ENCODE measurements at places on chromosomes 4 and X. TPM values are rescaled to one million over a fixed set of nuclear protein-coding genes. Genes with fewer than 3 reads are reported as not detected.

GRCh38 chr4:84582988-84583875 is at the start of gene CDS1:
TSS of gene CDS1 (plus strand) at chr4:84583127. CDS start at chr4:84583402, 275 bp downstream.
- peaks cover 15% of the 10 kb centered on the region for H3K4me1 ChIP-seq
- no peaks in the 10 kb centered on the region for H3K36me3 ChIP-seq
- H3K27ac ChIP-seq = peak within 1 kb of the TSS; percentile 32
- peak within 1 kb of the TSS; percentile 68 for H3K4me3 ChIP-seq

GRCh38 chr4:157095716-157096115 is 19.8 kb downstream of the GLRB start:
- no peak for DNase-seq
- H3K27me3 ChIP-seq = no peaks in the 10 kb centered on the region
- H3K27ac ChIP-seq = no peak overlapping the region

DNA sequence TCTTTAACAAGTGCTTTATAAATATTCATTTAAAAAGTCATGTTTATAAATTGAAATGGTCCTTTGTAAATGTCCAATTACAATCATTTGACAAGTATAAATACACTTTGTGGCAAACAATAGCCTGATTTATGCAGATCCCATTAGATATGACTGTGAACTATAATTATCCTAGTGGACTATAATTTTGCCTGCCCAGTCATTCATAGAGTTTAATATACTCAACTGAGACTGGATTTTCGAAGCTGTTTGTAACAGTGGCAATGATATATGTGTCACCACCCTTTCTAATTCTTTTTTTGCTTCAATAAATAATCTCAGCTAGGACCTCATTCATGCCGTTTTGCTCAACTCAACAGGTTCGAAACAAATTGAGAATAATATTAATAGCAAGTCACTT is 732.0 kb downstream of the PCDH18 start:
- no peak overlapping the region for H3K4me3 ChIP-seq
- DNase-seq = no peak
- no peak overlapping the region for H3K27ac ChIP-seq
- no peaks in the 10 kb centered on the region for H3K36me3 ChIP-seq
- H3K4me1 ChIP-seq = no peaks in the 10 kb centered on the region

DNA sequence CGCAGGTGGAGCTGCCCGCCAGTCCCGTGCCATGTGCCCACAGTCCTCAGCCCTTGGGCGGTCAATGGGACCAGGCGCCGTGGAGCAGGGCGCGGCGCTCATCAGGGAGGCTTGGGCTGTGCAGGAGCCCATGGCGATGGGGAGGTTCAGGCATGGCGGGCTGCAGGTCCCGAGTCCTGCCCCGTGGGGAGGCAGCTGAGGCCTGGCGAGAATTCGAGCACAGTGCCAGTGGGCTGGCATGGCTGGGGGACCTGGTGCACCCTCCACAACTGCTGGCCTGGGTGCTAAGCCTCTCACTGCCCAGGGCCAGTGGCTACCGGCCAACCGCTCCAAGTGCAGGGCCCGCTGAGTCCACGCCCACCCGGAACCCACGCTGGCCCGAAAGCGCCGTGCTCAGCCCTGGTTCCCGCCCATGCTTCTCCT is 646.5 kb downstream of the GABRG1 start:
- H3K36me3 ChIP-seq = no peaks in the 10 kb centered on the region
- H3K27me3 ChIP-seq = no peaks in the 10 kb centered on the region
- no peak overlapping the region for H3K4me3 ChIP-seq
- no peak for DNase-seq

DNA sequence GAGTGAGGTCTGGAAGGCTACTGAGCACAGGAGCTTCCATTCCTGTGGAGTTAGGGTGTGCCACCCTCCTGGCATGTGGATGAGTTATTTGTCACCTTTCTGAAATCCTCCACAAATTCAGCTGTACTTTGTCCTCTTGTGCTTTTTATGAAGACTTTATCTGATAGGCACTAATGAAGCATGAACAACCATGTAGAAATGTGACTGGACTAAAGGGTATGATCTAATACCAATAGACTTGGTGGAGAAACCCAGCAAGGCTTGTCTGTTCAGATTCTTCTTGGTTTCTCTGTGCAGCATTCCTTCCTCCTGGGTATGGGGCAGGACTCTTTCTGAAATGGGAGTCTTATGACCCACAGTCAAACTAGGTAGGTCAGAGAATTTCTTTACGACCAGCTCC is 9.6 kb downstream of the NBDY start:
- H3K27me3 ChIP-seq = no peaks in the 10 kb centered on the region
- H3K4me1 ChIP-seq = peaks cover 35% of the 10 kb centered on the region
- H3K4me3 ChIP-seq = no peak overlapping the region

DNA sequence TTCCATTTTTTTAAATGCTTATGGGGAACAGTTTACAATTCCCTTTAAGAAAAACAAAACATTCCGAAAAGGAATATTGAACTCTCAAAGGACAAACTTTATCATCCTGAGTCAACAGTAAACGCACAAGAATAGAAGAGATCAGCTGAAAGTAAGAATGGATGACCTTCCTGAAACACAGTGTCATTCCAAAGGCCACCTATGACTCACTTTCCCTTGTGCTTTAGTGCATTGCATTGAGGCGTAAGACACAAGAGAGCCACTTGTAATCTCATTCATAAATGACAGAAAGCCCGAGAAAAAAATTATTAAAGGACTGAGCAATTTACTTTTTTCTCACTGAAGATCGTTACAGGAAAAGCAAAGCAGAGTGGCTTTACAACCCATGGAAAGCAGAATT is 1062.4 kb upstream of the DIAPH2 start:
- H3K27me3 ChIP-seq = no peaks in the 10 kb centered on the region
- DNase-seq = no peak
- no peak overlapping the region for H3K27ac ChIP-seq
- H3K4me1 ChIP-seq = no peaks in the 10 kb centered on the region

DNA sequence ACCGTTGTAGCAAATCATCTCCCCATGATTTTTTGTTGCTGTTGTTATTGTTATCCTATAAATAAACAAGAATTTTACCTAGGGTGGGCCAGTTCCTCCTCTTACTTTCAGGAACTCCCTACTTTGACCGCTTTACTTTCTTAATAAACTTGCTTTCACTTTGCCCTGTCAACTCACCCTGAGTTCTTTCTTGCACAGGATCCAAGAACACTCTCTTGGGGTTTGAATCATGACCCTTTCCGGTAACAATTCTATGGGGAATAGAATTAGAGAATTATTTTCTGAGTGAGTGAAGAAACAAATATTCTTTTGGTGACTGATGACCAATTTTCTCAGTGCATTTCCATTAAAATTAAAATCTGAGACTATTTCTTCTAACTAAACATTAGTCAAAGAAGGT is 584.0 kb upstream of the TENM3 start:
- H3K27ac ChIP-seq = no peak overlapping the region
- no peaks in the 10 kb centered on the region for H3K36me3 ChIP-seq
- DNase-seq = no peak
- no peak overlapping the region for H3K4me3 ChIP-seq
- no peaks in the 10 kb centered on the region for H3K27me3 ChIP-seq

DNA sequence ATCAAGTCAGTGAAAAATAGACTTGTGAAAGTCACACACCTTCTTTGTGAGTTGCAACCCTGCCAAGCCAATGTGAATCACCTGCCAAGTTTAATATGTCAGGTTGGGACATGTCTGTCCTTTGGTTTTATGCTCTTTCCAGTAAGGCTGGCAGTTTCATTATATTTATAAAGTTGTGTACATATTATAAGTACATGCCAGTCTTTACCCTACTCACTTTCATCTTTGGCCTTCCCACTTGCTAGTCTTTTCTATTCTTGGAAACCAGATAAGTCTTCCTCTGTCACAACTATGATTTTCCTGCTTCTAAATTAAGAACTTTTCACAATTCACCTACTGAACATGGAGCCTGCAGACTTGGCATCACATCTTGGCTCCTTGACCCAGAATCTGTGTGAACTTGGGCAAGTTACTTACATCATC is 680.7 kb upstream of the BOD1L1 start:
- H3K27me3 ChIP-seq = no peaks in the 10 kb centered on the region
- H3K27ac ChIP-seq = no peak overlapping the region
- H3K4me3 ChIP-seq = no peak overlapping the region
- no peaks in the 10 kb centered on the region for H3K36me3 ChIP-seq

- no peak overlapping the region for H3K4me3 ChIP-seq
- DNase-seq = no peak
- H3K4me1 ChIP-seq = no peaks in the 10 kb centered on the region
- H3K27ac ChIP-seq = no peak overlapping the region
Measured at GRCh38 chr4:137267024-137267423, 265.3 kb downstream of the PCDH18 start.

GRCh38 chrX:48939524-48940228 is 17.7 kb downstream of the OTUD5 start:
- peak overlapping the region; percentile 96 for H3K27ac ChIP-seq
- no peak for DNase-seq
- peaks cover 87% of the 10 kb centered on the region for H3K4me1 ChIP-seq
- H3K4me3 ChIP-seq = peak overlapping the region; percentile 64
- H3K36me3 ChIP-seq = peaks cover 71% of the 10 kb centered on the region

GRCh38 chr4:173489514-173489913 is 40.5 kb downstream of the HAND2 start:
- no peak for DNase-seq
- H3K27ac ChIP-seq = no peak overlapping the region
- H3K27me3 ChIP-seq = peaks cover 14% of the 10 kb centered on the region
- no peak overlapping the region for H3K4me3 ChIP-seq
- H3K36me3 ChIP-seq = no peaks in the 10 kb centered on the region

DNA sequence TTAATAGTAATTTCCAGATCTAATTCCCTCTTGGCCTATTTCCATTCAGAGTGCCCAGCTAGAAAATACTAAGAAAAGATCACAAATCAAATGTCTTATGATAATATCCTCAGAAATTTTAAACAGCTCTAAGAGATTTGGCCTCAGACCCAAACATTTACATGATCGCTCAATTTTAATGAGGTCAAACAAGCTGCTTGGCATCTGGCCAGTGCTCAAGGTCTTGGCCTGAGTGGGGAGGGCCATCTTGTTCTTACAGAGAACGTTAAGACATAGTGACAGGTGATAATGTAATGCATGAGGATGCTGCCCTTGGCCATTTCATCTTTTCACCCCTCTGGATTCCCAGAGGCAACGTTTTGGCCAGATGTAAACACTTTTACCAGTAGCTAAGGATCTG is 159.2 kb upstream of the SLC7A11 start:
- H3K4me3 ChIP-seq = no peak overlapping the region
- no peaks in the 10 kb centered on the region for H3K4me1 ChIP-seq
- H3K36me3 ChIP-seq = no peaks in the 10 kb centered on the region
- DNase-seq = no peak
- H3K27ac ChIP-seq = no peak overlapping the region
- no peaks in the 10 kb centered on the region for H3K27me3 ChIP-seq

DNA sequence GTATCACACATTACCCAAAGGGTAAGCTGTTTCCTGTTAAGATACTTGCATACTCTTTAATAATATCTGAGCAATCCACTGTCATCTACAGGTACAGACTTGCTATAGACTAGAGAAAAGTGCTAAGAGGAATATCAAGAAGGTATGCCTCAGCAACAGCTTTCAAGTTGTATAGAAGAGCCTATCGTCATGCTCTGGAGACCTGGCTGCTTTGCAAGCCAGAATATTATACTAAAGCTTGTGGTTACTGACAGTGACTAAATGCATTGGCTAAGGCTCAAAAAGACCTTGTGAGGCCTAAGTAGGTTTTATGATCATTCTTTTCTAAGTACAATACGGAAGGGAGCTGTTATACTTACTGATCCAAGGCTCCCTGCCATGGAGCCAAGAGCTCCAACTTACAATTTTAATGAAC is 11.3 kb downstream of the LAMP2 start:
- H3K27me3 ChIP-seq = no peaks in the 10 kb centered on the region
- peaks cover 45% of the 10 kb centered on the region for H3K4me1 ChIP-seq
- H3K27ac ChIP-seq = no peak overlapping the region
- peaks cover 7% of the 10 kb centered on the region for H3K36me3 ChIP-seq

DNA sequence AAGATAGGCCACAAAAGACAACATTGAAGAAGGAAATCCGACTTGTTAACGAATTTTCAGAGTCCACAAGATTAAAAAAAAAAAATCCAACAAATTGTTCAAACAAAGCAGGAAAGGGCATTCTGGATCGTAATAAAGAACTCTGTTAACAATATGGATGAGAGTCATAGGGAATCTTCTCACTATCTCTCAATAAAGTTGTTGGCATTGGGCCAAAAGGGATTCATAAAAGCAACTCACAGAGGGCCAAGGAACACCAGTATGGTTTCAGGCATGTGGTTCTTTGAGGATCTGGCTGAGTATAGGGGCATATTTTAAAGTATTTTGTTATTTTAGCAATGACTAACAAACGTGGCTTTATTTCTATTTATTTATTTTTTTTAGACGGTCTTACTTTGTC is 49.5 kb downstream of the SHISA3 start:
- H3K27me3 ChIP-seq = no peaks in the 10 kb centered on the region
- H3K36me3 ChIP-seq = peaks cover 28% of the 10 kb centered on the region
- no peak overlapping the region for H3K4me3 ChIP-seq
- H3K4me1 ChIP-seq = no peaks in the 10 kb centered on the region
- DNase-seq = no peak
- no peak overlapping the region for H3K27ac ChIP-seq

GRCh38 chrX:44596277-44596676 is 53.6 kb upstream of the FUNDC1 start:
- H3K27me3 ChIP-seq = no peaks in the 10 kb centered on the region
- H3K4me1 ChIP-seq = no peaks in the 10 kb centered on the region
- H3K27ac ChIP-seq = no peak overlapping the region
- no peak for DNase-seq
- H3K4me3 ChIP-seq = no peak overlapping the region
- no peaks in the 10 kb centered on the region for H3K36me3 ChIP-seq

- H3K27me3 ChIP-seq = no peaks in the 10 kb centered on the region
- no peak overlapping the region for H3K4me3 ChIP-seq
- DNase-seq = peak; percentile 18
- H3K4me1 ChIP-seq = peaks cover 34% of the 10 kb centered on the region
- H3K27ac ChIP-seq = no peak overlapping the region
Measured at GRCh38 chr4:184396570-184397515, 77.5 kb downstream of the IRF2 start.

DNA sequence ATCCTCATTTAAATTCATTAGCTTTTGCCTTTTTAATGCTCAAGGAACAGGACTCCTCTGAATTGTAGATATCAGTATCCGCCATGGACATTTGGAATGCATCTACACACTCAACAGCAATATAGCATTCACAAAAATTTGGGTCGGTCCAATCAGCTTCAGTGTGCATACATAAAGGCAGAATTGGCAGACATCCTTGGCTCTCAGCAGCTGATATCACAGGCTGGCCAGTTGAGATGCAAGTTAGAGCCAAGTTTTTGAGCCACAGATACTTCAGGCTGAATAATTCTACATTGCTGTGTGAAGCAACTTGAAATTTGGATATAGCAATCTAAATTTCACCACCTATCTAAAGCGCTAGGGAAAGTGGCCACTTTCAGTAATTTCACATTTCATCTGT is 821.1 kb downstream of the PCDH19 start:
- no peak overlapping the region for H3K27ac ChIP-seq
- no peaks in the 10 kb centered on the region for H3K27me3 ChIP-seq
- no peaks in the 10 kb centered on the region for H3K36me3 ChIP-seq
- H3K4me3 ChIP-seq = no peak overlapping the region

- H3K4me3 ChIP-seq = no peak overlapping the region
- no peak for DNase-seq
- no peaks in the 10 kb centered on the region for H3K36me3 ChIP-seq
Measured at GRCh38 chr4:37665333-37666320, 20.5 kb downstream of the RELL1 start.

The L1CAM gene
- total RNA-seq = 0.47 TPM

The PAGE3 gene
- not detected for total RNA-seq

The NDNF gene
- 0.16 TPM for total RNA-seq

The KLKB1 gene
- not detected for total RNA-seq

The ZBTB33 gene
- 14.5 TPM for total RNA-seq

The RTL9 gene
- total RNA-seq = 0.14 TPM

The NAT8L gene
- 0.39 TPM for total RNA-seq

The HELT gene
- total RNA-seq = not detected

The BTK gene
- total RNA-seq = not detected

The NALF2 gene
- total RNA-seq = 0.11 TPM

The TCP11X1 gene
- total RNA-seq = not detected

The CTBP1 gene
- 152 TPM for total RNA-seq

The GLRB gene
- total RNA-seq = not detected

The RBMX2 gene
- total RNA-seq = 26.8 TPM

The ADH1B gene
- total RNA-seq = not detected

Data from activated CD4-positive, alpha-beta T cell treated with anti-CD3 and anti-CD28 coated beads for 36 hours (primary cell).